ENCODE measurements at places on chromosomes 2 and 18.
A peak's percentile ranks its signal among the peaks of the same experiment; 100 is the strongest.

DNA sequence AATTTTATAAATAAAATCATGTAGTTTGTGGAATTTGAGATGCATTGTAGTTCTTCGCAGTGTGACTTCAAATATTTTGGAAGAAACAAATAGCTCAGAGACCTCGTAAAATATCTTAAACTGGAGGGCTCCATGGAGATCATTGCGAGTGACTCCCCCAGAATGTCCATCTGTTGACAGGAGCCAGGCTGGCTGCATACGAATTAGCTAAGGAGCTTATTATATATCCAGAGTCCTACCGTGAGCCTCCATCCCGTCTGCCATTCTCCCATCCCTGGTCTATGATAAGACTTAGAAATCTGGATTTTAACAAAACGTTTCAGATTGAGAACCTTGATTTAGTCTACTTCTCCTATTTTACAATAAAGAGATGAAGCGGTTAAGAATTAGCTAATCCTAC, 80.2 kb downstream of the MSH2 start:
- DNase-seq: no peak

DNA sequence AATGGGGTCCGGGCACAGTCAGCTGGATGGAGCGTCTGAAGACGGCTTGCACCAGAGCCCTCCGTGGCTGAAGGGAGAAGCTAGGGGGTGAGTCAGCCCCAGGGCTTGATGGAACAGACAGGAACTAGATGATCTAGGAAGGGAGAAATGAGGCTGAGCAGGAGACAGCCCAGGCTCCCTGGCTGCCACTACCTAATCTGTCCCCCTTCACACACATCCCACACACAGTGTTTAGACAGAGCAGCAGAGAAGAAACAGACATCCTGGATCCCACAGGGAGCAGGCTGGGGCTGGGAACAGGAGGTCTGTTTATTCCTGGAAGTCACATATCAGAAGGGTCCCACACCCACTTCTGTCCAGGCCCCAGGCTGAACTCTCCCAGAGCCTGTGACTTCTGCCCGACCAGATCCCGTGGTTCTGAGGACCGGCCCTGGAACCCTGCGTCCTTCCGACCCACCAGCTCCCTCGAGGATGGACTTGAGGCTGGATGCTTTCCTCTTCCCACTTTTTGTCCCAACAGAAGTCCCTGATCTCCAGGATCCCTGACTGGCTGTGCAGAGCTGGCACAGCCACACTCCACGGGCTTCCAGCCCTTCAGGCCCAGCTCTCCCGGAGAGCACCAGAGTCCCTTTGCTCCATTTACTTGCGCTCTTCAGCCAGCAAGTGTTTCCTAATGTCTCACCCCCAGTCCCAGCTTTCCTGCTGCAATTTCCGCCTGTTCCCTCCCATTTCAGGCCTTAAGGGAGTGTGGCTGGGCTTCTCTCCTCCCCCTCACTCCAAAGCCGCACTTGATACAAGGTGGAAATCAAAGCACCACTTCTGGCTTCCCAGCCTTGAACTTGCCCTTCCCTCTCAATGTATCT, 1.5 kb upstream of the GPBAR1 start:
- no peak for DNase-seq

DNA sequence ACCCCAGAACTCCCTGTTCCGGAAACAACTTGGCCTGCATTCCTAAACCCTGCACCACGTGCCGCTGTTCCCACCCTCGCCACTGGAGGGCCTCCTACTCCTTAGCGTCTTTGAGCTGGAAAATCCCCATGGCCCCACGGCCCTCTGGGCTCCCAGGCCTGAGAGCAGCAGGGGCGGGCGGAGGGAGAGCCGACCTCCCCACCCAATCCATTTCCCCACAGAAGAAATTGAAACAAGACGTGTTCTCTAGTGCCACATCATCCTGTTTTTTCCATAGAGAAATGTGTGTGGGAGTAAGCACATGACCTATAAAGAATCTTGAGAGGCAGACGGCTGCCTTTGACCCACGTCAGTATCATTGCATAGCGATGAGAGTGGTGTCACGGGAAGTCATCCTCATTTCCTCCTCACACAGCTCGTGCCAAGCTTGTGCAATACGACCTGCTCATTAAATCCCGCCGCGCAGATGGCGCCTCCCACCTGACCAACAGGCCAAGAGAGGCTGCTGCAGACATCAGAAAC, 79.2 kb downstream of the LAMA1 start:
- no peak for DNase-seq

GRCh38 chr18:32732165-32732564, 40.7 kb downstream of the KLHL14 start:
- DNase-seq: no peak

DNA sequence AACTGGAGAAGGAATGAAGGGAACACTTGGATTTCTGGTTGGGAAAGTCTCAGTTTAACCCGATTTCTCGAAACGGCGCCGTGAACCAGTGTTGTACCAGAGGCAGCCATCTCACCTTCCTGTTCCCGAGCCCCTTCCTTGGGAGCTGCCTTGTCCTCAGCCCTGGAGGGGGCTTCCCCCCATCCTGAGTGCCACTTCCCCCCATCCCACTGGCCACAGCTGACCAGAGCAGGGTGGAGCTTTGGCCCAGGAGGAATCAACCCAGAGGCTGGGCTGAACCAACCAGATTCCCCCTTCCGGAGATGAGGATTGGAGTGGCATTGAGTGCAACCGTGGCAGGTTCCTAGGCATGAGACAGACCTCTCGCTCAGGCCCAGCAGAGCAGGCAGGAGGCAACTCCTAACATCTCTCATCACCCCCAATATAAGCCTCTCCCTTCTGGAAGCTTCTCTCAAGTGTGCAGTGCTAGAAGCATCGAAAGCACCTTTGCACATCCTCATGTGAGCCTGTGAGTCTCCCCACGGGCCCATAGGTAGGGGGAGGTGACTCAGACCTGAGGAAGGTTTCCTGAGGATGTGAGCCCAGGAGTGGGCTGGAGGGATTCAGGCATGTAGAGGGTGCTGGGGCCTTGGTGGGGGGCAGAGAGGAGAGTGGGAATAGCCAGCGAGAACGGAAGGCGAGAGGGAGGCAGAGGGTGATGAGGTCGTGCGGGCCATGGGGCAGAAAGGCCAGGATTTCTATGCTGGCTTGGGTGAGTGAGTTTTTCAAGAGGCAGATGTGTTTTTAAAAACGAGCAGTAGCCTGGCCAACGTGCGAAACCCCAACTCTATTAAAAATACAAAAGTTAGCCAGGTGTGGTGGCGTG, 11.9 kb downstream of the NGEF start:
- DNase-seq: no peak

DNA sequence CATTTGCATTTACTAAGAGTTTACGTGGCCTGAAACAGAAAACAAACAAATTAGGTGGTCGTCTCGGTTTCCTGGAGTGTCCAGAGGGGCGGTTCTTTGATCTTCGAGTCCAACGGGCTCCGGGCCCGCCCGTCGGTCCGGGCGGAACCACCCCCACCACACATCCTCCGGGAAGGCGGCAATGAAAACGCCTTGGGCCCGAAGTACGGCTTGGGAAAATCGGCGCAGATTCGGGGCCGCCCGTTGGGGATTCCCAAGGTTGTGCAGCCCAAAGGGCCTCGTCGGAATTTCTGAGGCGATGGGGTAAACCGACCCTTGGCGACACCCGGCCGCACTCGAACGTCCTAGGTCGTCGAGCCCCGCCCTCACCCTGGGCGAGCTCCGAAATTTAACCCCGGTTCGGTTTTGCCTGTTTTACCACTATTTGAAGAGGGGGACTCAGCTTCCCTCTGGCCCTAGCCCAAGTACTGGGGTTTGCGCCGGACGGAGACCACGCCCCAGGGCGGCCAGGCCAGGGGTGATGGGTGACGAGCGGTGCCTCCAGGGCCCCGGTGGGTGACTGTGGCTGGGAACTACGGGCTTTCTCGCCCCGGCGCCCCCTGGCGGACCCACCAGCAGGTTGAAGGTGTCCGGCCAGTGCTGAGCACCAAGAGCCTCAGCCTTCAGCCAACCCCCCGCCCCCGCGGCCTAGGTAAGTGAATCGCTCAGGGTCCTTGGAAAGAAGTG, 1.9 kb upstream of the CFAP53 start:
- peak; percentile 65 for DNase-seq

- no peak for DNase-seq
Measured at GRCh38 chr2:168642873-168643272, 159.6 kb upstream of the NOSTRIN start.

DNA sequence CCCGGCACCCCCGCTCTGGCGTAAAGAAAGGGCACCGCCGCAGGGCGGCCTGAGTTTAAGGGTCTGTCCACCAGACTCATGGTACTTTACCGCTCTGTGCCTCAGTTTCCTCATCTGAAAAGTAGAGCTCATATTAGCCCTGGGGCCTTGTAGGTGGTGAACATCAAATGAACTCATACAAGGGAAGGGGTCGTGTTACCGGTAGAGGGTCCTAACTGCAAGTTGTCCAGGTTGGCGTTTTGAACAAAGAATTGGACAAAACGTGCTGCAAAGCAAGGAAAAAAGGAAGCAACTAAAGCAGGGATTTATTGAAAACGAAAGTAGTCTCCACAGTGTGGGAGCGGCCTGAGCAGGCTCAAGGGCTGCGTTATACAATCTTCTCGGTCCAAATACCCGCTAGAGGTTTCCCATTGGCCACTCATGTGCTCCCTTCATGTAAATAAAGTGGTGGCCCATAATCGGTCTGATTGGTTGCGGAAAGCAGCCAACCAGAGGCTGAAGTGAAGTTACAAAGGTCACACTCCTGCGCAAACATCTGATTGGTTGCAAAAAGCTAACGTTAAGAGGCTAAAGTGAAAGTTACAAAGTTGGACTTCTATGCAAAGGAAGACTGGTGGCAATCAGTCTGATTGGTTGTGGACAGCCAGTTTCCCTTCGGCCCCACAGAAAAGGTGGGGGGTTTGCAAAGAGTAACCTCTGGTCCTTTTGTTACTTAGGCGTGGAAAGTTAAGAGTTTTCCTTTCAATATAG, 80.7 kb upstream of the LDLRAD4 start:
- no peak for DNase-seq

DNA sequence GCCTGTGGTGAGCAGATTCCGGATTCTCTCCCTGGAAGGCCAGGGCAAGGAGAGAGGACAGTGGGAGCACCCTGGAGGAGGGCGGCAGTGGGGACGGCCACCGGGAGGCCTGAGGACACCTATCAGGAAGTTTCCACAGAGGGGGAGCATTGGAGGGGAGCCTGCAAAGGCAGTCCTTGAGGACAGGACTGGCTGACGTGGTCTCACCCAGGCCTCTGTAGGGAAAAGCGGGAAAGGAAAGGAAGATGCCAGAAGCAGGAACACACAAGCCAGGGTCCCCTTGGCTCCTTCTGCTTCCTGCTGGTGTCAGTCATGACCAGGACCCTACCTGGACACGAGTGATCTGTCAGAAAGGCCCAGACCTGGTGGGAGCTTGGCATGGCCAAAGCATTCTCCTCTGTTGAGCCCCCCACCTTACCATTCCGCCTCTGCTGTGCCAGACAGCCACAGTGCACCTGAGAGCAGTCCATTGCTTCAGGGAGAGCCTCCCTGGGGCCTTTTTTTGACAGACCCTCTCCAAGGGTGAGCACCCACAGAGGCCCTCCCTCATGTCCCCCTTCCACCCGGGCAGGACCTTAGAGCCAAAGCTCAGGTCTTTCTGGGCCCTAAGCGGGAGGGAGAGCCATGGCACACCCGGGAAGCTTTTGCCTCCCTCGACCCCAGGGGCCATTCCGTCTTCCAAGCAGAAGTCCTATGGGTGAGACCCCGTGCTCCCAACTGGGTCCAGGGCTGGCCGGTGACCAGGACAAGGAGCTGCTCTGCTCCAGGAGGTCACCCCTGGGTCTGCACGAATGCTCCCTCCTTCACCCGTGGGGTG, 333.1 kb downstream of the DYSF start:
- no peak for DNase-seq

- DNase-seq: no peak
Measured at GRCh38 chr18:13474907-13475545, 251.3 kb downstream of the FAM210A start.

DNA sequence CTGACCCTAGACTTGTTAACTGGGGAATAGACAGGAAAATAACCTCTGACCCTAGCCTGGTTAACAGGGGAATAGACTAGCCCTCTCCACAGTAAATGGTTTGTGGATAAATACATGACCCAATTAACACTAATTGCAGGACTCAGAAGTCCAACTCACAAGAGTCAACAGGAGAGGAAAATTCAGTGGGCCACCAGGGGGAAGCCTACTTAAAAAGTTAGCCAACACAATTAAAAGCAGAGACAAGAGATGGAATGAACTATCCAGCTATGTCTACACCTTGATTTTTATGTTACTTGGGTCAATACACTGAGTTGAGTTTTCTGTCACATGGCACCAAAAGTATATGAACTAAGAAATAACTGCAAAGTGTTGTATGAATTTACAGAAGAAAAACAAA, 158.8 kb upstream of the SLC39A10 start:
- DNase-seq: peak; percentile 39

DNA sequence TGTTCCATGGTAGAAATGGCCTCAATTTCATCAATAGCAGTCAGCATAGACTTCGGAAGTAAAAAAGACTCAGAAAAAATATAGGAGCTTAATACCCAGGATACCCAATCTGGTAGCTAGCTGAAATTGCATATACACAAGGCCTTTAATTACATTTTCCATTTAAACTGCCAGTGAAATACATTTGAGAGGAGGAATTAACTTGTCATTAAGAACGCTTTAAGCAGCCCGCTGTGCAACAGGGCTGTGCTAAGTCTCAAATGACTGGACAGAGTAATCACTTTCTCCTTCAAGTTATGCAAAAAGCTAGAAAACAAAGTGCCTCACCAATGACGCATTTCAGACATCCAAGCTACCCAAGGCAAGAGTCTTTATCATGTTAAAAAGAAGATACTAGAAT, 558.8 kb downstream of the MBD2 start:
- no peak for DNase-seq

DNA sequence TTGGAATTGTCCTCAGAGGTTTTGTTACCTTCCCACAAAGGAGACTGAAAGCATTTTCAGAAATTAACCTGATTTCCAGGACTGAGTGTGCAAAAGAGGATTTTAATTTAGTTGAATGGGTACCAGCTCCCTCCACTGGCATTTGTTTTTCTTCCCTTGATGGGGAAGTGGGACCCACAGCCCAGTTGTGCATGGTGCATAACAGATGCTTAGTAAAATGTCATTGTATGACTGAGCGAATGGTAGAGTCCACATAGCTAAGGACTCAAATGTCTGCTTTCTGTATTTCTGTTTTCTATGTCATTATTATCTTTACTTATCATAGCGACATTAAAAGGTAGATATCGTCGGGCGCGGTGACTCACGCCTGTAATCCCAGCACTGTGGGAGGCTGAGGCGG, 75.5 kb upstream of the RAPH1 start:
- no peak for DNase-seq

DNA sequence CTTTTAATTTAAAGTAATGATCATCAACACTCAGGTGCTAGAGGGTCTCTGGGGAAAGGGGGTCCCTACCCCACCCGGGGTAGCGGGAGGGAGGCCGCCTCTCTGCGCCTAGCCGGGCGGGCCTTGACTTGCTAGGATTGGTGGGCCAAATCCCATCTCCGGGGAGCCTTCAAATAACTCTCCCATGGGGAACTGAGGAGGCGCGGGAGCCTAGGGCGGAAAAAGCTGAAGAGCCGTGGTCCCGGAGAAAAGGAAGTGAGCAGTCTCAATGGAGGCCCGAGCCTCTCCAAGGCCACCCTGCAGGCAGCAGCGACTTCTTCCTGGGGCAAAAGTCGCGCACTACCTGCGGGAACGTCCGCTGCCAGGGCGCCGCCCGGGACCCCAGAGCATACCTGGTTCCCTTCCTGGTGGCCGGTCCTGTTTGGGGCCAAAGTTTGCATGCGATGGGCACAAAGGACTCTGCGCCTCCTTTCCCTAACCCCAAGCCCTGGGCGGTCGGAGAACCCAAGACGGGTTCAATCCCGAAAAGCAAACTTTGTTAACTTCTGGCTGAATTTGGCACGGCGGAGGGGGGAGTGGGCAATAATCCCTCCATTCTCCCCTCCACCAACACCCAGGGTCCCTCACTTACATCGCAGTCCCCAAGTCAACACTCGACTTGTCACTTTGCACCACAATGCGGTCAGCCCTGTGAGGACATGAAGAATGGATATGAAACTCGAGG, 13.6 kb downstream of the EN1 start:
- no peak for DNase-seq

Data from stimulated activated CD8-positive, alpha-beta memory T cell treated with anti-CD3 and anti-CD28 coated beads, Interleukin-15, amount 100 ng/mL, for 1 hour (primary cell).